ENCODE measurements at places on chromosomes 11 and 22. TPM values are rescaled to one million over a fixed set of nuclear protein-coding genes. Genes with fewer than 3 reads are reported as not detected.
A peak's percentile ranks its signal among the peaks of the same experiment; 100 is the strongest.

BLID gene
- total RNA-seq = 1.5 TPM

- peak; percentile 34 for DNase-seq
Measured at GRCh38 chr22:37560608-37561211, 430 bp downstream of the CDC42EP1 start.

GGTLC3 gene
- not detected for total RNA-seq

- no peak for DNase-seq
Measured at GRCh38 chr11:63472372-63472771, 18.6 kb downstream of the PLAAT5 start.

GRCh38 chr22:49866646-49867045 is 13.0 kb downstream of the ZBED4 start:
- DNase-seq = no peak

RAC2 gene
- total RNA-seq = 60.2 TPM

DNA sequence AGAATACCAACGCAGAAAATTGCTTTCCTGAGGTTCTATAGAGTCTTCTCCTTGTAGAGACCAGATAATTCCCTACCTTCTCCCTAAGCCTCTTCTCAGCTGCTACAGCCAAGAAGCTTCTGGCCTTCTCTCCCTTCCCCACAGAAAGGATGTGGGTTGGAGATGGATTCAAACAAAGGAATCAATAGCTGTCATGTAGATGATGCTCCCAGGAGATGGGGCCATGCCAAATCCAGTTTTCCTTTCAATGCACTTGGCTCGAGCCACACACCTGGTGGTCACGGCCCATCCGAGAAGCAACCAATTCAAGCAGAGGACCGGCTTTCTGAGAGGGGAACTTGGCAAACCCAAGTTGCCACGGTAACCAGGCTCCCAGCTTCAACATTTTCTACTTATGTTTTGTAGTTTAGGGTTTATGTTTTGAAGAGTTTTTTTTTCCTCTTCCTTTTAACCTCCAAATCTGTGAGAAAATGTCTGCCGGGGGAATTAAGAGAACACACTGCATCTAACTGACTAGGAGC is 31.3 kb upstream of the OPCML start:
- DNase-seq = no peak

CSNK2A3 gene
- total RNA-seq = 3.6 TPM

PVALB gene
- not detected for total RNA-seq

DNA sequence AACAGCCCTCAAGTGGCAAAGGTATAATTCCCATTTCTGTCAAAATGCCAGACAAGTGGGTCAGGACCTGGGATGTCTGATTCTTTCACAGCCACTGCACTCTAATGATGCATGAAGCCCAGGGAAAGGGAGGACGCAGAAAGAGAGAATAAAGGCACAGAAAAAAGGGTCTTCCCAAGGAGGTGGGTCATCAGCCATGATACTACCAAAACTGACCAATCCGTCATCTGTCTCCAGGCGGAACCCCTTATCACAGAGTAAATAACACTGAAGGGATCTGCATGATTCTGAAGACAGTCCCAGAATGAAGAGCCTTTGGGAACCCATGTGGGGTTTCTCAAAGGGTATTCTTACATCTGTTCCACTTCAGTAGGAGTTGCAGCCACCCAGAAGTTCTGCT is 73.8 kb upstream of the OPCML start:
- DNase-seq = no peak

DNA sequence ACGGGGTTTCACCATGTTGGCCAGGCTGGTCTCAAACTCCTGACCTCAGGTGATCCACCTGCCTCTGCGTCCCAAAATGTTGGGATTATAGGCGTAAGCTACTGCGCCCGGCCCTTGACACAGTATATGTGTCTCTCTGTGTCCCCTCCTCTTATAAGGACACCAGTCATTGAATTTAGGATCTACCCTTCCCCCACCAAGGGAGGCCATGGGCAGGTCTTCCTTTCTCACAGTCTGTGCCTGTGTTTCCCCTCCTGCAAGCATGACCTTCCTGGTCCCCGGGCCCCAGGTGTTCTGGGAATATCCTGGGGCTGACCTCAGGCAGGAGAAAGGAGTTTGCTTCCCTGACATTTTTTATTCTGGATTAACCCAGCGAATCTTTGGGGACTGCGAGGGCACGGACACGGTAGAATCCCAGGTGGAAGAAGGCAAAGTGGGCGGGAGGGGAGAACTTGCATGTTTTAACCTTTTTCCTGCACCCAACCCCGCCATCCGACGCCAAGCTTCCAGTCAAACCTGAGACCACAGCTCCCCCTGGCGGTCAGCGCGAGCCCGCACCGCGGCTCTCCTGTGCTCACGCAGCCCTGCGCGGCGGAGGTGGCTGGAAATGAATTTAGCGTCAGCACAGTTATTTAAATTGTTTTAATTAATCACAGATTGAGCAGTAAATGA is 42.1 kb upstream of the ISX start:
- DNase-seq = no peak

GRCh38 chr22:23575601-23576000 is 4.5 kb downstream of the IGLL1 start:
- no peak for DNase-seq

TESMIN gene
- not detected for total RNA-seq

DNA sequence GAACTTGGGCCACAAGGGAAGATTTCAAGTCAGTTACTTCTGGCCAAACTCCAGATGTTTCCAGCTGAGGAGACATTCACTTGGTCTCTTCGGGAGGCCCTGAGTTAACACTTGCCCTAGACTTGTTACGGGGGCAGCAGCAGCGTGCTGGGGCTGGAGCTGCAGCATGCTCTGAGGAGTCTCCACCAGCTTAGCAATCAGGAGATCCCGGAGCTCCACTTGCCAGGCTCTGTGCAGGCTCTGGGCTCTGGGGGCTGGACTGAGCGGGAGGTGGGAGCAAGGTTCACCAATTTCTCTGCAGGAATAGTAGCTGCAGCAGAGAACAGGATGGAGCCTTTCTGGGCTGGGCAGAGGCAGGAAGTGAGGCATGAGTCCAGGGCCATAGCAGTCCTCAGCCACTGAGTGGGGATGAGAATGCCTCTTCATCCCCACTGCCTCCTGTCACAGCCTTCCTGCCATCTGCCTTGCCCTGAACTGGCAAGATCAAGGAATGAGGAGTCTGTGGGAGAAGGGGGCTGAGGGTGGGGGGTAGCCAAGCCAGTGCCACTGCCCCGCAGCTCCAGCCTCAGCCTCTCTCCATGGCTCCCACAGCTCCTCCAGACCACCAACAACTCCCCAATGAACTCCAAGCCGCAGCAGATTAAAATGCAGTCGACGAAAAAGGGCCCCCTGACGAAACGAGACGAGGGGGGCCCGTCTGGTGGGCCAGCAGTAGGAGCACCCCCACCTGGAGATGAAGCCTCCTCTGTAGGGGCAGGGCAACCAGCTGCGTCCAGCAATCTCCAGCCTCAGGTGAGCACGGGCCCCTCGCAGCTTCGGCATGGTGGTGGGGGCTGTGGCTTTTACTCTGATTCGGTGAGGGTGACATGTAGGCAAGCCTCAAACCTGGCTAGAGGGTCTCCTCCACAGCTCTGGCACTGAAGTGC is 23.4 kb downstream of the GTPBP1 start:
- no peak for DNase-seq

DNA sequence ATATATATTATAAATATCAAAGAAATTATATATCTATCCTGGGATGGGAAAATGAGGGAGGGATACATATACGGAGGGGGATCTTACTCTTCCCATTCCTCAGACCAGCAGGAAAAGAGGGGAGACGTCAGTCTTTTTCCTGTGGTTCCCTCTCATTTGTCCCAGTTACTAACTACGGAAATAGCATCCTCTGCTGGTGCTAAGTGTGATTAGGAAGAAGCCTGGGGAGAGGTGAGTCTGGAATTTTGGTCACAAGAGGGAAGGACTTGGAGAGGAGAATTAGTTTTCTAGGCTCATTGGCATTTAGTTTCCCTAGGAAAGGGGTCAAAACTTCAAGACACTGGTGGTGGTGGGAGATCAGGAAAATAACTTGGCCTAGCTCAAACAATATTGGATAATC is 11.6 kb downstream of the MED19 start:
- no peak for DNase-seq

- no peak for DNase-seq
Measured at GRCh38 chr11:46999217-46999616, 62.7 kb downstream of the CSTPP1 start.

- no peak for DNase-seq
Measured at GRCh38 chr22:25404556-25404927, 159.9 kb upstream of the GRK3 start.

DNA sequence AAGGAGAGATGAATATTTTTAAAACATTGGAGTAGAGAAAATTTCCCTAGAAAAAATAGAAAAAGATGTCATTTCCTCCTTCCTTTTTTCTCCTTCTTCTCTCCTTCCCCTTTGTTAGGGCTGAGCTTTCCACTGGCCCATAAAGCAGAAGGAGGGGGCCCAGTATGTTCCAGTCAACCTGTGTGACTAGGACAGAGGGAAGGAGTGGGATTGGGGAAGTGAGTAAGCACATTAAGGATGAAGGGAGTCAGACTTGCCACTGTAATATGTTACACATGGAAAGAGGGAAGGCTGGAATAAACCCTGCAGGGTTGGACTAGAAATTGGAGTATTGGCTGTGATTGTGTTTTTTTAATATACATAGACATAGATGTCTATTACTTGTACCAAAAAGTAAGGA is 20.1 kb upstream of the SPINDOC start:
- DNase-seq = no peak

DNA sequence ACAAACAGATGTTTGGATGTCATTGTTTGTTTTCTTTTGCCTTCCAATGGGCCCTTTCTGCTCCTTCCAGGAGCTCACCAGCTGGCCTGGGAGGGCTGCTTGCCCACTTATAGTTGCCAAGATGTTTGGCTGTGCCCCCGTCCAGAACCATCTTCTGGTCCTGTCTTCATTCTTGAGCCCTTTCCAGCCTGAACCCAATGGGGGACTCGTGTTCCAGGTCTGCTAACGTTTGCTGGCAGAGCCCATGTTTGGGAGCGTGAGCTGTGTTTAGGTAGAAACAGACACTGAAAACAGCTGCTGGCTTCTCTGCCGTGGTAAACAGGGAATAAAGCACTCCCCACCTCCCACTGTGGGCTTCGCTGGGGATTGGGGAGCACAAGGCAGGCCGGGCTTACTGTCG is 83.2 kb upstream of the SYT13 start:
- DNase-seq = no peak

DNA sequence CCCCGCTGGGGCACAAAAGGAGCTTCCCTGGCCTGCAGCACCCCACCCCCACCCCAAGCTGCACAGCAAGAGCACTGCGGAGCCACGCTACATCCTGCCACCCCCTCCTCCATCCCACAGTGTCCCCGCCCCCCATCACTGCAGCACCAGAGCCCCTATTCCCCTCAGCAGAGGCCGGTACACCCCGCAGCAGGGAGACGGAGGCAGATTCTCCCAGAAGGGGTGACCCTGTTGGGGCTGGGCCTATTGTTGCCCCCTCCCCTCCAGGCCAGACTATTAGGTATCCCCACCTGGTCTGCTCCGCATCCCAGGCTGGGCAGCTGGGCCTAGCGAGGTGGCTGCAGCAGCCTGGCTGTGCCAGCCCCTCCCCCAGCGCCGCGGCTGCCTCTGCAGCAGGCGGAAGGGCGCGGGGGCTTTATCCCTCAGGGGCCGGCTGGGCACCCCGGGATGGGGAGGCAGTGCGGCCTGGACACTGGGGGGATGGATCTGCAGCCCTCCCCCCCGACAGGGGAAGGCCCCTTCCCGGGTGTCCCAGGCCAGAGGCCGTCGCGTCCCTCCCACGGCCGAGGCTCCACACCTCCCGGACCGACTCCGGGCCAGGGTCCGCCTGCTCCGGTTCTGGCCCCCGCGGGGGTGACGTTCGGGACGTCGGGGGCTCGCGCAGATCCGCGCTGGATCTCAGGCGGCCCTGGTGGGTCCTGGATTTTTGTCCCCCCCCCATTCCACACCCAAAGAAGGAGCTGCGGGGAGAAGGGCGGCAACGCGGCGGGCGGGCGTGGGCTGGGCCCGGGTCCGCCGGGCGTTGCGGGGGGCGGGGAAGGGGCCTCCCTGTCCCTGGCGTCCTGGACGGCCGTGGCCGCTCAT is 943 bp downstream of the DUSP8 start:
- DNase-seq = no peak

- no peak for DNase-seq
Measured at GRCh38 chr11:19907839-19908238, 195.2 kb downstream of the NAV2 start.

GRCh38 chr11:67055812-67056211 is 835 bp upstream of the RHOD start:
- no peak for DNase-seq

DNA sequence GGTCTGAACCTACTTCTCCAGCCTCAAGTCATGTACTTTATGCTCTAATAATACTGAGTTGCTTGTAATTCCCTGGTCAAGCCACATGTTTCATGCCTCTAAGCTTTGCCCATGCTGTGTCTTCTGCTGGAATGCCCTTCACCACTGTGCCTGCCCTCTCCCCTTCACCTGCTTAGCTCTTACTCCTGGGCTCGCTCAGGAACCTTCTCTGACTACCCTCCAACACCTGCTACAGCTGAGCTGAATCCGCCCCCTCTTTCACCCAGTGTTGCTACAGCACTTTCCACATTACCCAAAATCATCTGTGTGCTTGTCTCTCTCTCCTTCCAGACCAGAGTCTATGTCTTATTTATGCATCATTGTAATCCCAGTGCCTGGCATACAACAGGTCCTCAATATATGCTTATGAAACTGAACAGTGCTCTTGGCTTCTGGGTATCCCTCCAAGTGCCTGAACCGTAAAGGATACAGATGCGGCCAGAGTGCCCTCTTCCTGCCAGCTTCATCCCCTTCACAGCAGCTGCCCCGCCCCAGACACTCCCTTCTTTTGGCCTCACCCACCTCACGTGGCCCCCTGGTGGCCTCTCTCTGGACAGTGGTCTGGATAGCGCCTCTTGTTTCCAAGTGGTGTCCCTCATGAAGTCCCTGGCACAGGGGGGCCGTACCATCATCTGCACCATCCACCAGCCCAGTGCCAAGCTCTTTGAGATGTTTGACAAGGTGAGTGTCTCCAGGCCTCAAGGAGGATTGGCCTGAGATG is 7.1 kb downstream of the ABCG4 start:
- peak; percentile 12 for DNase-seq

DNA sequence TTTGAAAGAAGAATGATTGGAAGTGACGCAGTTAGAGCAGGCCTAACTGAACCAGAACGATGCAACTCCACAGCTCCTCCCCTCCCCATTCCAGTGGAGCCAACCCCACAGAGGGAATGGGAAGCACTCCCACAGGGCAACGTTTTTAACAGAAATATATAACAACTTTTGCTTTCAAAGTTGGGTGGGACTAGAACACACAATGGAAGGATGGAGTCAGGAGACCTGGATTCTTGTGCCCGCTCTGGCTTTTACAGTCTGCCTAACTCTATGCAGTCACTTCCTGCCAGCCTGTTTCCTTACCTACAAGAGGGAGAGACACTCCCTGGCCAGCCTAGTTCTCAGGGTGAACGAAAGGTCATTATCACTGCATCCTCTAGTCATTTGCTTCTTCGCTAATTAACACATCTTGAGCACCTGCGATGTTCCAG is 75.5 kb downstream of the PACSIN2 start:
- DNase-seq = peak; percentile 62

- no peak for DNase-seq
Measured at GRCh38 chr22:44701824-44702478, at the start of gene PRR5. Gene PRR5 (plus strand): TSS chr22:44702204. CDS start chr22:44702475, 271 bp downstream.

LDHA gene
- 1,087 TPM for total RNA-seq

GRCh38 chr11:121800731-121801393 is 315.2 kb downstream of the BLID start:
- DNase-seq = no peak

THY1 gene
- 276 TPM for total RNA-seq

UBQLNL gene
- total RNA-seq = not detected

Data from A172 (cell line).